ENCODE measurements at places on chromosomes 5 and 9.
A peak's percentile ranks its signal among the peaks of the same experiment; 100 is the strongest.

DNA sequence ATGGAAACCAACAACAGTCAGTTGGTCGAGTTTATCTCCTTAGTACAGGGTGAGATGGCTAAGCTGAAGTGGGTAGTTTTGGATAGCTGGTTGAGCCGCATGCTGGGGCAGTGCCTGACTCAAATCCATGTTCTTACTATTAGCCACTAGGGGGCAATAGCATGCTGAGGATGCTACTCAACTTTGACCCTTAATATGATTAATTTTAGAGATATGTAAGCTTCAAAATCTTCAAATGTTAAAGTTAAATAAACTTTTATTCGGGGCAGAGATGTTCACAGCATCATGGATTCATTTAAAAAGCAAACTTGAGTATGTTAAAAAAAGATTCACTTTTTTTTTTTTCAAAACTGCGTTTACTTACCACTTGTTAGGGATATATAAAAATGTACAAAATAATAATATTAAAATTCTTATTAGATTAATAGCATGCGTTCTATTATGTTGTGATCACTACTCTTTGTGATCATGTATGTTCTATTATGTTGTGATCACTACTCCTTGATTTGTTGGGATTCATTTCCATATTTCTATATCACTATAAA is 57.0 kb downstream of the C9orf153 start:
- no peak overlapping the region for H3K4me3 ChIP-seq
- no peaks in the 10 kb centered on the region for H3K27me3 ChIP-seq
- no peak overlapping the region for H3K27ac ChIP-seq
- H3K36me3 ChIP-seq = no peaks in the 10 kb centered on the region

DNA sequence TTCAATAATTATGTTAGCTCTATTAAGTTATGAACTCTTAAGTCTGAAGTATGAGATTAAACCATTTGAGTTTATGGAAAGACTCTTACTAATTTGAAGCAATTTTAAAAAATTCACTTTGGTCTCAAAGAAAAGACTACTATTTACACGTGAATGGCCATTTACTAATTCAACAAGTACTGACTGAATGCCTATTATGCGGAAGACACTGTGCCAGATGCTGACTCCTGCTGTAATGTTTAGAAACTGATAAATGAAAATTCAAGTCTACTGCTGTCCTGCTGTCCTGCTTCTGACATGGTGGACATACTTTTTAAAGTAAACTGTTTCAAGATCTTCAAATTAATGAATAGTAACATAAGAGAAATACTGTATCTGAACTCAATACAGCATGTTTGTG is 116.2 kb downstream of the MPDZ start:
- H3K36me3 ChIP-seq = peaks cover 24% of the 10 kb centered on the region
- H3K4me1 ChIP-seq = no peaks in the 10 kb centered on the region
- DNase-seq = no peak
- H3K27ac ChIP-seq = no peak overlapping the region
- no peak overlapping the region for H3K4me3 ChIP-seq

DNA sequence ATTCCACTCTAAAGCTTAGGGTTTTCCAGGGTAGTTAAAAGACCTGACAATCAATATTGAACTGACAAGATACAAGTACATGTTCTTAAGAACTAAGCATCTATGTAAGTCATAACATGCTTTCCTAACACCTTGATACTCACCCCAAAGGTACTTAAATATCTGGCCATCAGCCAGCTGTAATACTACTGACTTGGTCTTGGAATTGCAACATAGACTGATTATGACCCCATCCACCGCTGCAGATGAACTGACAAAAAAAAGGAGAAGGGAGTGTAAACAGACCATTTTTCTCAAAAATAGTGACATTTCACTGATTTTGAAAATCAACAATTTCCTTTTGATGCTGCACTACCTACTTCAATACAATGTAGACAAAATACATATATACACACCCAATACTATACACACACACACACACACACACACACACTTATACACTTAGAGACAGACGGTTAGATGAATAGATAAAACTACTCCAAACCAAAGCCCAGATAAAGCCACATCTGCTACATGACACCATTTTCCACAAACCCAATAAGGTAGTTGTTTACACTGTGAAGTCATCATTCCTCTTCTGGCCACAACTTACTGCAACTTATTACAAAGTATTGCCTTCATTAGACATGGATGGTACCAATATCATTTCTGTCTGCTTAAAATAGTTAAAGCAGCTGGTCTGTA is 30.4 kb downstream of the ELP1 start:
- peaks cover 74% of the 10 kb centered on the region for H3K36me3 ChIP-seq
- no peaks in the 10 kb centered on the region for H3K27me3 ChIP-seq
- no peaks in the 10 kb centered on the region for H3K4me1 ChIP-seq
- DNase-seq = no peak
- no peak overlapping the region for H3K27ac ChIP-seq
- no peak overlapping the region for H3K4me3 ChIP-seq

GRCh38 chr9:131082774-131083512 is 13.4 kb upstream of the AIF1L start:
- no peak overlapping the region for H3K4me3 ChIP-seq
- no peaks in the 10 kb centered on the region for H3K36me3 ChIP-seq
- H3K27me3 ChIP-seq = no peaks in the 10 kb centered on the region
- H3K27ac ChIP-seq = no peak overlapping the region
- H3K4me1 ChIP-seq = no peaks in the 10 kb centered on the region
- no peak for DNase-seq

DNA sequence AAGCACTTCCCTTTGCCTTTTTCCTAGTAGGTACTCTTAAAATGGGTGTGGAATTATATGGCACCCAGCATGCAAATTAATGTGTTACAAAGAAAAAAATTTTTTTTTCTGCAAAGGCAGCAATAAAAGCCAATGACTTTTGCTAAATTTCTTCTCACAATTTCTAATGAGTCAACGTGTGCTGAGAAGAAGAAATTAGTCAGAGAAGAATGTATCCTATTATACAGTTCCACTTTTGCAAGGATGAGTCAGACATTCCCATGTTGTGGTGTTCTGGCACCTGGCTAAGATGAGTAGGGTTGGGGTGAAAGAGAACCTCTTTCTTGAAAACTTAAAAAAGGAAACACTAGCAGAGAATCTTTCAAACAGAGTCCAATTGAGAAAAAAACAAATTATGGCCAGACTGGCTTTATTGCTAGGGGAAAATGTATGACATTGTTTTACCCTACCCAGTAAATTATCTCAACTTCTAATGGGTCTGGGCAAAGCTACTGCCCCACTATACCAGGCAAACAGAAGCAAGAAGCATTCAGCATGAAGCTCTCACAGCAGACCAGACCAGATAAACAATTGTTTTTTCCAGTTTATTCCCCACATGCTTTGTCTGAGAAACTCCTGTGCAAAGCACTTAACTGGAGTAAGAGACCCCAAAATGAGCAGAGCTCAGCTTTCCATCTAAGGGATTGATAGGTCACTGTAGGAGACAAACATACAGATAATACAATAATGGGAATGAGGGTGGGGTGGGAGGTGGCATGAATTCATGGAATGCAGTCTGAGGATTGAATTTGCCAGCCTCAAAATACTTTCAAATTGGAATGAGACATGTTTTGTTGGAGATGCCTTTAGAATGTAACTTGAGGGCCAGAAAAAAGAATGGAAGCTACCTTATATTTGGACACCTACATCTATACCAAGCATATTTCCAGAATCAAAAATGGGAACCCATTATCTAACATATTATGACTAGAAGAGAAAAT is 220.8 kb upstream of the RFX3 start:
- no peak overlapping the region for H3K27ac ChIP-seq
- no peaks in the 10 kb centered on the region for H3K27me3 ChIP-seq
- H3K4me1 ChIP-seq = no peaks in the 10 kb centered on the region
- no peaks in the 10 kb centered on the region for H3K36me3 ChIP-seq
- no peak overlapping the region for H3K4me3 ChIP-seq

DNA sequence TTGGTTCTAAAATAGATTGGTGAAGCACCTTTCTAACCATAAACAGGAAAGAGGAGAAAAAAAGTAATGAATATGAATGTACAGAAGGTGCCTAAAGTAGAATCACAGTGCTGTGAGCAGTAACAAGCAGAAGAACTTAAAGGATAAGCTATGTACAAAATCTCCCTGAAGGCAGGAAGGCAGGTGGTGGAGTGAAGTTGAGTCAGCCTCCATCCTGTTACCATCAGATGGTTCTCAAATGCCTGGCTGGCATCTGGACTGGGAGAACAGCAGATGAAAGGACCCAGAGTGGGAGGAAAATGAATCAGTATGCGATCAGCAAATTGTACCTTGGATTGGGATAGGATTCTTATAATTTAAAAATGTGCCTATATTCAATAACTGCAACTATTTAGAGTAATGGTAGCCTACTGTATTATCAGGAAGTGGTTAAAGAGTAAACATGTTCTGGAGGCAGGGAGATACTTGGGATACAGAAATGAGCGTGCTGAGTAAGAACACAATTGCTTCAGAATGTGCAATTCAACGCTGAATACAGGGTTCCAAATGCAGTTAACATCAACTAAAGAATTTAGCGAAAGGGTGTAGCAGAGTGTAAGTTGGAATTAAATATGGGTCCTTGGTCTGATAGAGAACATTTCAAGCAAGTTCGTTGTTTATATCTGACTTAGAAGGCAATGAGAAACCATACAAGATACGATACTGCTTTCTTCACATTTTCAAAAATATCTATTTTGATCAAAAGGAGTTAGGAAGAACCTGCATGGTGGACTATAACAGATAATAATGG is 21.1 kb upstream of the FER start:
- peaks cover 5% of the 10 kb centered on the region for H3K4me1 ChIP-seq
- peak overlapping the region; percentile 90 for H3K27ac ChIP-seq
- H3K36me3 ChIP-seq = no peaks in the 10 kb centered on the region
- no peaks in the 10 kb centered on the region for H3K27me3 ChIP-seq
- no peak for DNase-seq

- H3K27me3 ChIP-seq = no peaks in the 10 kb centered on the region
- no peak for DNase-seq
- no peaks in the 10 kb centered on the region for H3K36me3 ChIP-seq
- H3K4me3 ChIP-seq = no peak overlapping the region
- no peaks in the 10 kb centered on the region for H3K4me1 ChIP-seq
Measured at GRCh38 chr5:13501176-13501575, 443.3 kb downstream of the DNAH5 start.

DNA sequence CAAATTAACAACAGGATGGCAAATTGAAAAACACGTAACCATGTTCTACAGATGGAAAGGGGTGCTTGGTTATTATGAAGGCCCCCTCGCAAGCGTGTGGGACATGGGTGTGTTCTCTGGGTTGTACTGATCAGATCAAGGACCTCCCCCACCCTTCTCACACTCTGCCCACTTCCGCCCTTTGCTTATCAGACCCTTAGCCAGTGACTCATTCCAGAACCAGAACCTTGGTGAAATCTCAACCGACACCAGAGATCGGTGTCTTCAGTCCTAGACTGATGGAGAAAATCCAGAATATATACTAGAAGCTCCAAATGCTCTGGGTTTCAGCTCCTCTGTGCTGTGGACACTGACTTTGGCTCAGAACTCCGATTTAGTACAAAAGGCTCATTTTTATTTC is 64.9 kb downstream of the PTTG1 start:
- no peak for DNase-seq
- H3K4me3 ChIP-seq = no peak overlapping the region
- no peaks in the 10 kb centered on the region for H3K36me3 ChIP-seq
- H3K27ac ChIP-seq = no peak overlapping the region
- H3K27me3 ChIP-seq = no peaks in the 10 kb centered on the region
- H3K4me1 ChIP-seq = no peaks in the 10 kb centered on the region
